ENCODE measurements at places on chromosomes 7 and 10.
A peak's percentile ranks its signal among the peaks of the same experiment; 100 is the strongest.

DNA sequence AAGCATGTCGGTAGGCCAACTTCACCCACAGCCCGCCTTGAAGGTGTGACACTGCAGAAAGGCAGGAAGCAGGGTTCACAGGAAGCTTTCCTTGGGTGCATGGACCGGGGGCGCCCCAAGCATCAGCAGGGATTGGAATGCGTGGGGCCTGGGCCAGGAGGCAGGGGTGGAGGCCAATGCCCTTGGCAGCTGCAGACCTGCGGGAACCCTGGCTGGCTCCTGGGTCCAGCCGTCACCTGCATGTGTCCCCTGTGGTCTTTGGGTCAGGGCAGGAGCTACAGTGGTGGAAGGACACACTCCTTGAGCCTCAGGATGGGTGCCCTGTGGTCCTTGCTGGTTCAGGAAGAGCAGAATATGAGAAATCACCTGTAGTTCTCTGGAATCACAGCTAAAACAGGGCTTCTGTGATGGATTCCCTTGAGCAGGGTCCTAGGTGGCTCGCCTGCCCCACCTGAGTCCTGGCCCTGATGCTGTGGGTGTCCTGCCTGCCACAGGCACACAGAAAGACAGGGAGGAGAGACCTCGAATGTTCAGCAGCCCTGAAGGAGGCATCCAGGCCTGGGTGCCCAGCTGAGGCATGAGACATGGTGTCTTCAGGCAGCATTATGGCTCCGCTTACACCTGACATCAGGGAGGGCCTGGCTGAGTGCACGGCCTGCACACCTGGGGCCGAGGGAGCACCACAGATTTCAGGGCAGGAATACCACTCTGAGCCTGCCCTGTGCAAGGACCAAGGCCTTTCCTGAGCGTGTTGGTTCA lies 15.1 kb downstream of the ANTXRL start:
- no peak for DNase-seq

- DNase-seq = no peak
These were observed 669.5 kb upstream of the GRM3 start for GRCh38 chr7:85974176-85974575.

DNA sequence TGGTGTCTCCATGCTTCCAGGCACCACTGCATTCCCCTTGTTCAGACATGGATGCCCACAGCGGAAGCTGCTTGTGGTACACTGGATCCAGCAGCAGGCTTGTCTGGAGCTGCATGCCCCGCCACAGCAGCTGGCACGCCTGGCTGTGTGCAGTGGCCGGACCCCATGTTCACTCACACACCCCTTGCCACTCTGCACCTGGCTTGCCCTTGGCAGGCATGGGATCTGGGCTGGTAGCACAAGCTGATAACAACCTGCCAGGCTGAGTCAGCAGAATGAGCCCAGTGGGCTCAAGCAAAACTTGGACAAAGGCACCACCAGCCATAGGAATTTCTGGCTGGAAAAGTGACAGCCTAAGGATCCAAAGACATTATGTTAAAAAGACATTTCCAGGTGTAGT lies 91.8 kb upstream of the TMEM168 start:
- DNase-seq = no peak

DNA sequence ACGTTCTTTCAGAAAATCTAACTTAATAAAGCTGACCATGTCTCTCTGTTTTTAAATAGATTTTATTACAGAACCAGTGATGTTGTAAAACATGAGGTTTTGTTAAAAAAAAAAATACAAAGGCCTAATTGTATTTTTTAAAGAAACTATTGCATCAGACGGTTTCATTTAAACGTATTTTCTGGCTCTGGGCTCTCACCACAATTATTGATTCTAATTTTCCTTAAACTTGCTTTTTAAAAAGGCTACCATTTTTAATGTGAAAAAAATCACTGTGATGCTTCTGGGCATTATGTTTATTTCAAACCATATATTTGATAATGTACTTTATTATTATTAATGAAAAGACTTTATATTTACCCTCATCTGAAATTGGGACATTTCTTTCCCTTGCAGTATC lies 94.3 kb downstream of the CABCOCO1 start:
- no peak for DNase-seq

DNA sequence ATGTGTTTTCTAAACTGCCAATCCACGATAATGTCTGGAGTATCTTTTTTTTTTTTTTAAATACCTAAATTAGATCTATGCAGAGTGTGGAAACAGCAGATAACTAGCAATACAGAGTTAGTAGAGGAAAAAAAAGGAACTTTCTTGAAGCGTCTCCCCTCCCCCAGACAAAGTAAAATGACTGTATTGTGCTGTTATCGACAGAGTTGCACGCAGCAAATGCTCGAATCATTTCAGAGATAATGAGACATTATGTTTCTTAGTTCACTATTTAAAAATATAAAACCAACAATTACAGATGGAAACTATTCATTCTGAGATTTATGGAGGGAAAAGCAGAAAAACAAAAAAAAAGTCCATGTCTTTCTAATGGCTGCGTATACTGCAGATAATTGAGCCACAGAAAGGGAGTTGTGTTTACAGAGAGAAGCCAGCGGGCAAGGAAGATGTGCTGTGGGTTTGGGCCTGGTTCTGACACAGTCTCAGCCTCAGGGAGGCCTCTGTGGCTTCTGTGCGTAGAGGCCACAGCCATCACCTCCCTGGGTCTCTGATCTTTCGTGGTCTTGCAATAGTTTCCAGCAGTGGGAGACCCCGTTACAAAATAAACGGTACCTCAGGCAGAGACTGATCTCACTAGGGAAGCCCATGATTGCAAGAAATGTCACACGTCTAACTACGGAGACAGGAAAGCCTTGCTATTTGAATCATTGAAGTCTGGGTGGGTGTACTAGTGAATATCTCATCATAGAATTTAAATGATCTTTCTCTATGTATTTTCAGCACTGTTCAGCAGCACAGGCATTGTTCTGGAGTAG lies 19.1 kb upstream of the KLF6 start:
- no peak for DNase-seq

- no peak for DNase-seq
These were observed 6.6 kb downstream of the PWWP2B start for GRCh38 chr10:132403511-132404168.

- DNase-seq = no peak
These were observed 25.3 kb upstream of the GJD4 start for GRCh38 chr10:35579726-35580422.

- DNase-seq = no peak
These were observed 100.7 kb downstream of the GNAI1 start for GRCh38 chr7:80235334-80235733.

- DNase-seq = no peak
These were observed 134.8 kb downstream of the INHBA start for GRCh38 chr7:41568135-41568534.

- no peak for DNase-seq
These were observed 106.8 kb downstream of the ANK3 start for GRCh38 chr10:60282771-60283353.

DNA sequence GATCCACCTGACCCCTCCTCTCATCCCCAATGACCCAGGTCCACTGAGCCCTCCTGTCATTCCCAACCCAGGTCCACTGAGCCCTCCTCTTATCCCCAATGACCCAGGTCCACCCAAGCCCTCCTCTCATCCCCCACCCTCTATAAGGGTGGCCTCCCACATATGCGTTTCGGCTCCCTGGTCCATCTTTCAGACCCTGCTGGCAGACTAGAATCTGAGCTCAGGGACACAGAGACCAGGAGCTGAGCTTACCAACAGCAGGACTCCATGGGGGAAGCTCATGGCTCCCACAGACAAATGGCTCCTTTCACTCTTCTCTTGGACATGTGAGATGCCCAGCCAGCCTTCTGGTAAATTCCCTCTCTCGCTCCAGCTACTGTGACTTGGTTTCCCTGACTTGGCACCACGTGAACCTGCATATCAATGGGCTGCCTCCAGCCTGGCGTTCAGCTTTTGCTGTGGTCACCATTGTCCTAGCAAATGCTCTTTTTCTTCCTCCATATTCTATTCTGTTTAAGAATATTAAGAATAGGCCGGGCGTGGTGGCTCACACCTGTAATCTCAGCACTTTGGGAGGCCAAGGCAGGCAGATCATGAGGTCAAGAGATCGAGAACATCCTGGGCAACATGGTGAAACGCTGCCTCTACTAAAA lies 24.8 kb upstream of the INPP5A start:
- DNase-seq = peak; percentile 3

DNA sequence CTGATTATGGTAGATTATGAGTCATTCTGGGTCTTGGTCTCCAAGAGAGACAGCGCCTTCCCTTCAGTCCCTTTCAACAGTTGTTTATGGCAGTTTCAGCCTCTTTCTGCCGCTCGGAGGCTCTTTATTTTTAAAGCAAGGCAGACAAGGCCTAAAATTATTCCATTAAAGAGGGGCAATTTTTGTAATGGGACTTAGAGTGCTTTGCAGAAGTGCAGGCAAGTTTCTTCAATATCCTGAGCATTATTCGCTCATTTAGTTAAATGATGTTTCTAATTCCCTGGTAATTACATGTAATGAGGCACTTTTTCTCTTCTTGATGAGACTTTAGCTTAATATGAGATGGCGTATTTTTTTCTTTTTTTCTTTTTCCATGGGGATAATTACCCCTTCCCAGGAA lies 33.6 kb downstream of the BUB3 start:
- no peak for DNase-seq

- no peak for DNase-seq
These were observed 282.7 kb downstream of the POU6F2 start for GRCh38 chr7:39260279-39260844.

DNA sequence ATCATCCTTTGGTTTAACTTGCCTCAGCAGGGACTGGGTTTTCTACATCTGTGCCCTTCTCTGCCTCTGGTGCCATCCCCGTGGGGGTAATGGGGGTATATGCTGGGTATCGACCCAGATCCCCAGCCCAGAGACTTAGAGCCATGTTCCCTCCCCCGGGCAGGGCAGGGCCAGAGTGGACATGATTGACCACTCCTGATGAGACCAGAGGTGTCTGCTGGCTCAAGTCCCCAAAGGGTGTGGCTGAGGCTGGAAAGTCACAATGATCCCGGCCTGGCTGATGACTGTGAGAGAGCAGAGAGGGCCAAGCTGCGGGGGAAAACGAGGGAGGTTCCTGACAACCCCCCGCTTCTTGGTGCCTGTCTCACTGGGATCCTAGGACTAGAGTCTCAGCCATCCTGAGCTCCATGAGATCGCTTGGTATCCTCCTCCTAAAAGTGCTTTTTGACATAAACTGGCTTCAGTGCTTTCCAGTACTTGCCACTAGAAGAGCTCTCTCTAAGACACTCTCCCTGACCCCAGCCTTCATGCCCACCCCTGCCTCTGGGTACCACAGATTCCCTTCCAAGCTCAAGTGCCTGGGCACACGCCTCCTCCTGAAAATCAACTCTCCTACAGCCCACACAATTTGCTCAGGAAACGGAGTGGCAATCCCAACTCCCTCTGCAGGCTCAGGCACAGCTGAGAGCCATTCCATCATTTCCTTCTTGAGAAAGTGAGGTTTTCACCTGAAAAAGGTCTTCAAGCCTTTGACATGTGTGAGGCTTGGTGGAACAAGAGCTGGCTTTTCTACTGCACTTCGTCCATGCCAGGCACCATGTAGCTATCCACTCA lies 33.9 kb downstream of the DRGX start:
- no peak for DNase-seq

DNA sequence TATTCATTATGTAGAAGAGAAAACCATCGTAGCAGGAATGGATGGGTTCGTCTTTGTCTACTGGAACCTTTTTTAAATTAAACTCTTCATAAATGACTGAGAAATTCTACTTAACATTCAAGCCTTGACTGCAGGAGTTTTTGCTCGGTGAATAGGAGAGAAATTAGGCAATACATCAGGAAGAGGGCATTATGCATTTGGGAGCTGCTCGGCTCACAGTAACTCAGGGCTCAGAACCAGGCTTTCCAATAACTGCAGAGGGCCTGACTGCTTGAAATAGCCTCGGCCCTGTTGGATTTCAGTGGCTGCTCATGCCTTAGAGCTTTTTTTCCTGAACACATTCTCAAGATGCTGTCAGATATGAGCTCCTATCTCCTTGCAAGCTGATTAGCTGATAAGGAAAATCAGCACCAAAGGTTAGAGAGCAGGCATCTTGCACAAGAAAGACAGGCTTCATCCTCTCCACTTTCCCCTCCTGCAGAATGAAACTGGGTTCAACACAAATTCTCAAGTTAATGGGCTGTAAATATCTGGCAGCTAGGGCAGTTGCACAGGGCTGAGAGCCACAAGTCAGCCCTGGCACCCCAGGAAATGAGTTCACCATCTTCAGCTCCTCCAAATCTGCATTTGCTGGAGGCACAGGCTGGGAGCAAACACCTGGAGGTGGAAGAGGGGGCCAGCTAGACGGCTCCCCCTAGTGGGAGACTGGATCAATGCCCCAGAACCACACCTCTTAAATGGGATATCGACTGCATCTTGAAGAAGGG lies 24.3 kb downstream of the TECTB start:
- peak; percentile 66 for DNase-seq

DNA sequence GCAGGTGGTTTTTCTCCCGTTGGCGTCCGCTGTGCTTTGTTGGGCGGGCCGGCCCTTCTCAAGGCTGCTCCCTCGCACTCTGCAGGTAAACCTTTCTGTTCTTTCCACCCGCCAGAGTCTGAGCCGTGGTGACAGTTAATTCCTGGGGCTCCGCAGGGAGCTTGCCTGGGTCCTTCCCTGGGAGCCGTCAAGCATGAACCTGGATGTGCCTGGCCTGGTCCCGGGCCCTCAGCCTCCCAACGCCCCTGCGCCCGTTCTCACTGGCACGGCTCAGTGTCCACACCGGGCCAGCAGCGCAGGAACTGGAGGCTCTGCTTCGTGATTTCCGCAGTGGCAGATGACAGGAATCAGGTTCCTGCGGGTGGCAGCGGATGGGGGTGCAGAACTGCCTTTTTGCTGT lies 10.9 kb upstream of the NKX6-2 start:
- no peak for DNase-seq

DNA sequence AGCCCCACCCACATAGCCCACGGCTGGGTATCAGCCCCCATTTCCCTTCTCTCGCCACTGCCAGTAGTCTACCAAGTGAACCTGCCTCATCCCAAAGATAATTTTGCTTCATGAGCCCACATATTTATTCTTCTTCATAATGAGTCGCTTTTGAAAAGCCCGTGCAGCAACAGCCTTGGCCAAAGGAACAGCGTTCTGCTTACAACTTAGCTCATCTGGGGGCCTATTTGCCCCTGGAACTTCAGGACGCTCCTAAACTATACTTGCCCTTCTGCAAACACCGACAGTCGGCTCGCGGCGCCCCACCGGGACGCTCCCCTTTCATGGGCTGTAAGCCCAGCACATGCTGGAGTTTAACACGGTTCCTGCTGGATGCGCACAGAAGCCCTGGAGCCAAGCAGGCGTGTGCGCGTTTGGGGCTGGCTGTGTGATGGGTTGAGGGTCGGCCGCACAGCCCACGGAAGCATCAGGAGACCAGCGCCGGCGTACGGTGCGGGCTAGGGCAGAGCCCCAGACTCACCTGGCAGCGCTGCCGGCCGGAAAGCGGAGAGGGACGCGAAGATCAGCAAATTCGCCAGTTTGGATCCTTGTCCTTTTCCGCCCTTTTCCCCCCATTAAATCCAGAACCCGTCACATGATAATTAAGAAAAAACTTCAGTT lies 370 bp downstream of the TMEM60 start:
- peak; percentile 30 for DNase-seq

DNA sequence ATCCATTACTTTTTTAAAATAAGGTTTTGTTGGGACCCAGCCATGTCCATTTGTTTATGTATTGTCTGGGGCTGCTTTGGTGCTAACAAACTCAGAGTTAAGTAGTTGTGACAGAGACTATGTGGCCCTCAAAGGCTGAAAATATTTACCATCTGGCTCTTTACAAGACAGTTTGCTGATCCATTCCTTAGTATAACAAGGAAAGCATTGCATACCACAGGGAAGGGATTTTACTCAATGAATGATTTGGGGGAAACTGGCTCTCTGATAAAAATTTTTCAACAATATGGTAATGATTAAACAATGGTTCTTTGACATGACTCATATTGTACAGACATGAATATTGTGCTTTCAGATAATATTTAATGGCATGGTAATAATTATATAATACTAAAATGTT lies 738.1 kb downstream of the KCNMA1 start:
- no peak for DNase-seq
